AG10803 (cell line): ENCODE measurements at places on chromosomes 7 and 10.

- DNase-seq, result no peak
These were observed 111.7 kb upstream of the CDK13 start for GRCh38 chr7:39838326-39838725.

DNA sequence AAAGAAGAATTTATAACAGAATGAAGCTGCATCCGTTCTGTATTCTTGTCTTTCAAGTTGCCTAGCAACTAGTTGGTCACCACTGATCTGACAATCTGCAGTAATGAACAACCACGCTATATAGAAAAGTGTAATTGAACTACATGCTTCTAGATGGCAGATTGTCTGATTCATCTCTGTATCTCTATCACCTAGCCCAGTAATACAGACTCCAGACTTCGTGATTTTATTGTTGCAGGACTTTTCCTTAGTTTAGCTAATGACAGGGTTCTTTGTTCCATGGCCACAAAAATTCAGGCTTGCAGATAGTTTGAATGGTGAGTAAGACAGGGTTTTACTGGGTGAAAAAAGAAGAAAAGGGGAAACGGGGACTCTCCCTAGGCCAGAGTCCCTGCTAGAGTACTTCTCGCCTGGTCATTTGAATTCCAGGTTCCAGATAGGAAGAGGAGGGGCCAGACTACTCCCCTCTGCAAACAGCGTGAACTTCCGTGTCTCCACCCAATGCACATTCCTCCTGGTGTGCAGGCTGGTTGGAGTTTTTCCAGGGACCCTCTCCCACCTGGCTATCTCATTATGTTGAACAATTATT lies 45.9 kb downstream of the COL1A2 start:
- DNase-seq, result peak; percentile 26

- no peak for DNase-seq
These were observed 48.7 kb upstream of the PPP1R3C start for GRCh38 chr10:91681361-91682276.

GRCh38 chr7:142602756-142603155 lies 146.5 kb upstream of the PRSS1 start:
- DNase-seq, result no peak

GRCh38 chr10:7157091-7157490 lies 253.7 kb downstream of the SFMBT2 start:
- DNase-seq, result no peak

DNA sequence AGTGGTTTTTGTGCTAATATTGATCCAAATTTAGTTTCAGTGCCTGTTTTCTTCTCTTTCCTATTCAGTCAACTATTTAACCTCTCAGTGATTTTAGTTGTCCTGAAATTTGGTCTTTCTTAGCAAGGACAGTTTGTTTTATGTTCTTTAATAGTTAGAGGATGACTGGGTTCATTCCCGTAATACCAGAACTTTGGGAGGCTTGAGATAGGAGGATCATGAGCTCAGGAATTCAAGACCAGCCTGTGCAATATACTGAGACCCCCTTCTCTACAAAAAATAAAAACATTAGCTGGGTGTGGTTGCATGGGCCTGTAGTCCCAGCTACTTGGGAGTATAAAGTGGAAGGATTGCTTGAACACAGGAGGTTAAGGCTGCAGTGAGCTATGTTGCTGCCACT lies 148.3 kb downstream of the EXOC4 start:
- DNase-seq, result peak; percentile 39

DNA sequence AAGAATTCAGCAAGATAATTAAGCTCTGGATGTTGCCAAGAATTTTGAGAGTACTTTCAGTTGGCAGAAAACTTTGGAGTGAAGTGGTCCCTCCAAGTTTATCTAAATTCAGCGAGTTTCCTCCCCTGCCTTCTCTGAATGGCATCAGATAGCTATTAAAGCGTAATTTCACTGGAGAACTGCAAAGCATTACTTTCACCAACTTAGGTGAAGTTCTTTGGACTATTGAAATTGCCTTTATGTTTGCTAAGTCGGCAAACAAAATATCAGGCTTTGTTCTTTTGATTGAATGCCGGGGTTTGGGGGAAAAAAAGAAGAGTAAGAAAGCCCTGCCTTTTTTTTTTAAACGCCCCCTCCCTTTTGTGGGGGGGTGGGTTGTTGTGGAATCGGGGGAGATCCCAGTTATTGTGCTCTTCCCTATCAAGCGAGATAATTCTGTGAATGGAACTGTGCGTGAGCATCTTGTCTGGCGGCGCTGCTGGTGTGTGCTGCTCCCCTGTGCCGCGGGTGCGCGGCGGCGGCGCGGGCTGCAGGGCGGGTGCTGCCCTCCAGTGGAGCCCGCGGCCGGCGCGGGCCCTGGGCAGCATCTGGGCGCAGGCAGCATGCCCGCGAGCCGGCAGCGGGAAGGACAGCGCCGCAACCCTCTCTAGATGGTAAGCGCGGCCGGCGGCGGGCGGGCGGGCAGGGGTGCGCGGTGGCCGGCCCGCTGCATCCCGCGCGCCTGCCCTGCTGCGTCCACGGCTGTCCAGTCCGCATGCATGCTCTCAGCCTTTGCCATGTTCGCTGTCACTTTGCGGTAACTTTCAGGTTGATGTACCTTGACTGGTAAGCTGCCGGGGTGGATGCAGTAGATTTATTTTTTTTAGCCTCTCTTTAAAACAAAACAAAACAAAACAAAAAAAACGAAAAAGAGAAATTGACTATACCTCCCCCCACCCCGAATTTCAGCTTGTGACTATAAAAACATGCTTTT lies 176.5 kb downstream of the TCF7L2 start:
- peak; percentile 77 for DNase-seq

DNA sequence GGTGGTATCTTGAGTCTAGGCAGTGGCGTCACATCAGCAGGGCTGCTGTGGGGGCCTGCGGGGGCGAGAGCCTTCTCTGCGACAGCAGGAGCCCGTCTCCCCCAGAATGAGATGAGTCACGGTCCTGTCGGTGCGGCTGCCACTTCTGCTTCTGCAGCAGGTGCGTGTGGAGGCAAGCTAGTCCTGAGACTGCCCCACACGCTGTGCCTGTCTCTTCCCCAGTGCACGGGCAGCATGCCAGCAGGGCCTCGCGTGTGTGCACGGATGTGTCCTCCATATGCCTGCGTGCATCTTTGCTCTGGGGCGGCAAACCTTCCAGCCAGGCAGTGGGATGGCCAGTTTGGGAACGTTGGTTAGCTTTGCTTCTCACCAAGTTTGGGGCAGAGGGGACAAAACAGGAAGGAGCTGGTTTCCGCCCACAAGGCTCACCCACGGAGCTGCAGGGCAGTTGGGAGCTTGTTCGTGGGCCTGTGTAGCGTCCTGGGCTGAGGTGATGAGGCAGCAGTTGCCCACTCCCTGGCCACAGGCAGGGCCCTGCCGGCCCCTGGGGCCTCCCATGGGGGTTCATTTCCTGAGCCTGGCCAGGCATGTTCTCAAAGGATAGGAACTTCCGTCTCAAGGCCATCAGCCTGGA lies 60.8 kb upstream of the PPIF start:
- DNase-seq, result peak; percentile 79

GRCh38 chr10:29529146-29529545 lies 105.6 kb downstream of the SVIL start:
- no peak for DNase-seq

DNA sequence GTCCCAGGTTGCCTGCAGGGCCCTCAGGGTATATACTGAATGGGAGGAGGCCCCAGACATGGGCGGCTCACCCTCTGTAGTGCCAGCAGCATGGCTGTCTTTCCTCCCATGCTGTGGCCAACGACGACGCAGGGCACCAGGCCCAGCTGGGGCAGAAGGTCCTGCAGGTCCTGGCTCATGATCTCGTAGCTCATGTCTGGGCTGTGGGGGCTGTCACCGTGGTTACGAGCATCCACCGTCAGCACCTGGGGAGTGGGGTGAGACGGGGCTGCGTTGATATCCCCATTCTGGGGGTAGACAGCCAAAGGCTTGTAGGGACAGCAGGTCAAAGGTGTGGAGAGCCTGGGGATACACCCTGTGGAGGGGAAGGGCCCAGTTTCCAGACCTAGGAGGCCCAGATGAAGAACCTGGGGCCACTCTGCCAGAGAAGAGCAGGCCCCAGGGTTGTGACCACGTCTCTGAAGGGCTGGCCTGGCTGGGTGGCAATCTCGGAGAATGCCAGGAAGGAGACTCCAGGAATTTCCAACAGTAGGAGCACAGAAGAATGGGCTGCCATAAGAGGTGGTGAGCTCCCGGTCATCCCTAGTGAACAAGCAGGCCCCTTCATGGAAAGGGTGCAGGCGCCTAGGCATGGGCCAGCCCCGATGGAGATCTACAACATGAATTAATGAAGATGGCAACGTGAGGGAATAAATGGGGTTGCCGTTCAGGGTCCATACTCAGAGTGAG lies 947 bp downstream of the ABHD11 start:
- DNase-seq, result no peak

GRCh38 chr10:133338080-133339071 lies 1.7 kb upstream of the CALY start:
- no peak for DNase-seq

GRCh38 chr7:90689260-90689659 lies 93.1 kb downstream of the CDK14 start:
- no peak for DNase-seq

- peak; percentile 4 for DNase-seq
These were observed 178.2 kb upstream of the KLF6 start for GRCh38 chr10:3963191-3963673.

- DNase-seq, result peak; percentile 57
These were observed 33.8 kb downstream of the NOLC1 start for GRCh38 chr10:102185811-102186527.

DNA sequence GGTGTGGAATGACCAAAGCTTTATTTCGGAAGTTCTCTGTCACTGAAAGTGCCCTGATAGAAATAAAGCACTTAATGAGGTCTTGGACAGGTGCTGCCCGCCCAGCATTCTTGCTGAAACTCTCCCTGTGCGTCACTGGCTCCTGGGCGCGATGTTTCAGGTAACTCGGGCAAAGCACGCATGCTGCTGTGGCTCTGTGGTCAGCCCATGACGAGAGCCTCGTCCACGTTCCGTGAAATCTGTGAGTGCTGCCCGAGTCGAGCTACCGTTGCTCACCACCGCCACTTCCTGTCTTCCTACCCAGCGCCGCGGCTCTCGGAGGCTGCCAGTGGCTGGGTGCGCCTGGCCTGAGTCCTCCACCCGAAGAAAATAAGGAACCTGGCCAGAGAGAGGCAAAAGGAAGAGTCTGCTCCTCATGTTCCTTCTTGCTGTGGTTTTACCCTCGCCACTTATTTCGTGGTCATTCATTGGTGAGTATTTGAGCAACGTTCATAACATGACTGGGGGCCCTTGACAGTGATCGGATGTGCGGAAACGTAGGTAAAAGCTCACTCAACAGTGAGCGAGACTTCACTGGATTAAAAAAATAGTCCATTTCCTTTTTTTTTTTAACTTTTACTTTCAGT lies 95.5 kb downstream of the MAP3K8 start:
- no peak for DNase-seq

GRCh38 chr10:112379635-112380296 lies 5.8 kb downstream of the ACSL5 start:
- no peak for DNase-seq

GRCh38 chr7:110017405-110017804 lies 1073.5 kb upstream of the LRRN3 start:
- DNase-seq, result no peak

DNA sequence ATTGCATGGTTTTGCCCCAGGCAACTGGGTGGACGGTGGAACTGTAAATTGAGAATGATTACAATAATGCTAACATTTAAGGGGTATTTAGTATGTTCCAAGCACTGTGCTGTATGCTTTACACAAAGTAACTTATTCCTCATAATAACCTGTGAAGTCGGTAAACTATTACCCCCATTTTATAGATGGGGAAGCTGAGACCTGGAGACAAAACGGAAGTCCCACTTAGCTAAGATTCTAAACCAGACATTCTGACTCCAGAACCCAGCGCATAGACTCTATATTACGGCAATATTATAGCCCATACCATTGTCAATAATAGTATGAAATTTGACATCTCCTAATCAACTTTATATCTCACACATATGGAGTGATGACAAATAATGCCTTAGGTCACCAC lies 39.9 kb upstream of the TMEM236 start:
- no peak for DNase-seq

GRCh38 chr7:142057101-142057500 lies 54.4 kb upstream of the MGAM2 start:
- no peak for DNase-seq
